ENCODE measurements at places on chromosomes 3 and 15.

GRCh38 chr3:187798126-187798525 lies 52.9 kb upstream of the BCL6 start:
- DNase-seq = no peak

DNA sequence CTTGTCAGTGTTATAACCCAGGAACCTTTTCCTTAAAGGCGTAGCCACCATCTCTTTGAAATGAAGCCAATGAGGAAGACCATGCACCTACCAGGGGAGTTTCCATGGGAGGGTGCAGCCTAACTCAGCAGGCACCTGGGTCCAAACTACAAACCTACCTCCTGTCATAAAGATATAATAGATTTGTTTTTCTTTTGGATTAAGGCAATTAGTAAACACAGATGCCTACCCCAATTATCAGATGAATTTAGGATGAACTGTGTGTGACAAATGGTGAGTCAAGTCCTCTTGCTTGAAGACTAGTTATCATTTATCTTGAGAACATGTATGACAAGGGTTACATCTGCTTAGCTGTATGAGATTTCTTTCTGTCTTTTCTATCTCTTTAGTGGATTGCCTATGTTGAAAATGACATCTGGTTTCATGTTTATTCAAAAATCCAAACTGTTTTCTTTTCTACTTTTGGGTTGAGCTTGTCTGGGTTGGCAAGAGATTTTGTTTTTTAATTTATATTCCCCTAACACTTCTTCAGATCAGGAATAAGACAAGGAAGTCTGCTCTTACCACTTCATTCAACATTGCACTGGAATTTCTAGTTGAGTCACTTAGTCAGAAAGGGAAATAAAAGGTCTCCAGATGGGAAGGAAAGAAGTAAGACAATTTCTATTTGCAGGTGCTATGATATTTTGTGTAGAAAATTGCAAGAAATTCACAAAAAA lies 149.9 kb downstream of the NEK10 start:
- DNase-seq = no peak

- DNase-seq = no peak
Observed at GRCh38 chr3:126907557-126907956, 75.4 kb upstream of the PLXNA1 start.

DNA sequence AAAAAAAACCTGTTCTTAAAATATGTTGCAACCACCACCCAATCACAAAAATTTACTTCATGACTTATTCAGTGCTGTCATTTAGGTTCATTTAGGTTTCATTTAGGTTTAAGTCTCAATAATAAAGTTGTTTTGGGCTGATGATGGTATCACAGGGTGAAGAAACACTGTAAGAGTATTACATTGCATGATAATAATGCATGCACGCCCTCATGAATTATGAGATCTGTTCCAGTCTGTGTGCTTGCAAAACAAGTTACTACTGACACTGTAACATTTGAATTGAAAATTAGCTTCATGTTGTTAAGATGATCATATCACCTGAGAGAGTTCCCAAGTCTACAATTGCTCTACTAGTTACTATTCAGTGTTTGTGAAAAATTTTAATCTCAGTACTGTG lies at the start of gene AADACL2:
Gene AADACL2, plus strand, starts transcription at position 315 of the 400 bp plus-strand sequence. CDS start 109 bp downstream, outside the sequence.
- DNase-seq = no peak

DNA sequence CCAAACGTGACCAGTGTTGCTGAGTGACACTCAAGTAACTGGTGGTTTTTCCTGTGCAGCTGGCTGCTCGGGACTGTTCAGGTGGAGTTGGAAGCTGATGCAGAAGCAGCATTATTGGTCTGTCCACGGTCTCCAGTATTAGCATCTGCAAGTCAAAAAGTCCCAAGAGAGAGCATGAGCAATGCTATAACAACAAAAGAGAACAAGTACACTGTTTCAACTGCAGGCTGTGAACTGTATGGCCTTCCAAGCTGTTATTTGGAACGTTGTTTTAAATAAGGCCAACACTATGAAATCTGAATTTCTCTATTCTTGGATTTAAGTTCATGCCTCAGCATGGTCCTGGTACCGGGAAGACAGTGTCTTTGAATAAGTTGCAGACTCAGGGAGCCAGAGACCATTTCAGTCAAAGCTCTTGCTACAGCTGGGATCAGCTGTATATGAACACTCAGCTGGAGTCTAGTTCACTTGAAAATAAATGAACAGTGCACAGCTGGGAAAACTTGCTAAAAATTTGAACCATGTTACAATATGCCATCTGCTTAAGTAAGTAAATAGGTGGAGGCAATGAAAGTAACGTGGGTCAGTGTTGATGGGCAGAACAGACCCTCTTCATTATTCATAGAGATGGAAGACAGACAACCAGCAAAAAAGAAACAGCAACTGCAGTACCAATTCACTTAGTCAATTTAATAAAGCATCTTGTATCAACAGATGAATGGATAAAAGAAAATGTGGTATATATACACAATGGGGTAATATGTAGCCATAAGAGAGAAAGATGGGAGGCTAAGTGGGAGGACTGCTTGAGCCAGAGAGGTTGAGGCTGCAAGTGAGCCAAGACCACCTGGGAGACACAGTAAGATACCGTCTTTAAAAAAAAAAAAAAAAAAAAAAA lies 45.1 kb downstream of the NR1I2 start:
- no peak for DNase-seq

DNA sequence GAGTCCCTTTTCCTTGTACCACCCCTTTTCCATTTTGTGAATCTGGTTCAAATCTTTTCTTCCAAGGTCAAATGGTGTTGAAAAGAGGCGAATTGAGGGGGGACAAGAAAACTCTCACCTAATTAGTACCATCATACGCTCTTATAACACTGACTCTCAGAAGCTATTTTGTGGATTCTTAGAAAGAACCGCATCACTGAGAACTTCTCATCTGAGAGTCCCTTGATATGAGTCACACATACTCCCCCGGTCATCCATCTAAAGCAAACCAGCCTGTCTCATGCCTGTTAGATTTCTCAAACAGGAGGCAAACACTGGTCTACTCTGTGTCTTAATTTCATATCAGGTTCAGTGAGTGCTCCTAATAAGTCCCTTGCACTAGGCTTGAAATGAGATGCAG lies 76.5 kb upstream of the SPRED1 start:
- DNase-seq = no peak

GRCh38 chr3:123818921-123819429 lies 65.2 kb downstream of the MYLK start:
- no peak for DNase-seq

All from C1 segment of cervical spinal cord (tissue), 14 donors.